Ureter (tissue), 1 donor: ENCODE measurements at places on chromosomes 13 and 19.

DNA sequence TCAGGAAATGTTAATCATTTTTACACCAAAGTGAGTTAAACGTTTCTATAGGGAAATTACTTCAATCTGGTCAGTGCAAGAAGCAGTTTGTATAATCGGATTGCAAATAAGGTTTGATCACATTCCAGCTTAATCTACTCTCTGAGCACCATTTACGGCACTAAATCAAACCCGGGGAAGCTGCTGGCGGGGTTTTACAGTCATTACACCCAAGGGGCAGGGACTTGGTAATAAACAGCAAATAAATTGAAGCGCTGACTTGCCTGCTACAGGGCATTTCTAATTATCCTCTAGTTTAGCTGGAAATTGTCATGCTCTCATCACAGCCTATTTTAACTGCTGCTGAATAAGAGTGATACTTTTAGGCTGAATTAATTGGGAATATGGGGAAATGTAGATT lies 152.1 kb upstream of the SOX21 start:
- no peak for DNase-seq

DNA sequence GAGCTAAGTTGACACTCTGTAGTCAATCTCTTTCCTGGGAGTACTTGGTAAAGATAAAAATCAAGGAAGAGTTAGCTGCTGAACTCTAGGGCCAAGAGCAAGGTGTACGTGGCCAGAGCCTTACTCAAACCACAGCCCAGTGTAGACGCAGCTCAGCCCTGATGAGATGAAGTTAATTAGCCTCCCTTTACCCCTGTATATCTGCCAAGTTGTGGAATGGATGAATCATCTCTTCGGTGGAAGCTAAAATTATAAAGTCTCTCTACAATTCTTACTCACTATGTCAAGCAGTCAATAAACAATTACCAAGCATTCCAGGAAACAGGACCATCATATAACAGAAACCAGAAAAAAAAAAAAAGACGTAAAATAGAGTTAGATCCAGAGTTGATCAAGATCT lies 146.9 kb upstream of the UFM1 start:
- no peak for DNase-seq

DNA sequence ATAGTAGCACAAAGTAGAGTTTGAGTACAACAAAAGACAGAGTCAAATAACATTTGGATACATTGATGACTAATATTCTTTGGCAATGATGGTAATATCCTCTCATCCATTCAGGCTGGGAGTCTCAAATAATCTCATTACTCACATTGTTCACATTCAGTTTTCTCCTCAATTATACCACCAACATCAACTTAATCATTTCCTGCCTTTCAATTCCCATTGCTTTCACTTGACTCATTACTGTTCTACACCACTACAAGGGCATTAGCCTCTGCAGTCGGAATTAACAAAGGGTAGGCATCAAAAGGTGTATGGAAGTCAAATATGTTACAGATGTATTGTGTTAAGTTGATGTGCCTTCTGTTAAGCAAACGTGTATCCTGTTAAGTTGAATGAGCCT lies 518.4 kb upstream of the SLITRK1 start:
- DNase-seq, result no peak

GRCh38 chr19:55649268-55650125 lies 1.5 kb downstream of the CCDC106 start:
- no peak for DNase-seq

DNA sequence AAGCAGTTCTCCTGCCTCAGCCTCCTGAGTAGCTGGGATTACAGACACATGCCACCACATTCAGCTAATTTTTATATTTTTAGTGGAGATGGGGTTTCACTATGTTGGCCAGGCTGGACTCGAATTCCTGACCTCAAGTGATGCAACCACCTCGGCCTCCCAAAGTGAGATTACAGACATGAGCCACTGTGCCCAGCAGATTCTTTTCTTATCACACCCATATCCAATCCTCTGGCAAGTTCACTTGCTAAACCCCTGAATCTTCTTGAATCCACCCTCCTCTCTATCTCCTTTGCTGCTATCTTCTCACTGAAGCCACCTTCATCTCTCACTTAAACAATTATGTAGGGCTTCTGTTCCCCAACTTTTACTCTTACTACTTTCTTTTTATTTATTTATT lies 17.5 kb downstream of the TMEM143 start:
- no peak for DNase-seq

DNA sequence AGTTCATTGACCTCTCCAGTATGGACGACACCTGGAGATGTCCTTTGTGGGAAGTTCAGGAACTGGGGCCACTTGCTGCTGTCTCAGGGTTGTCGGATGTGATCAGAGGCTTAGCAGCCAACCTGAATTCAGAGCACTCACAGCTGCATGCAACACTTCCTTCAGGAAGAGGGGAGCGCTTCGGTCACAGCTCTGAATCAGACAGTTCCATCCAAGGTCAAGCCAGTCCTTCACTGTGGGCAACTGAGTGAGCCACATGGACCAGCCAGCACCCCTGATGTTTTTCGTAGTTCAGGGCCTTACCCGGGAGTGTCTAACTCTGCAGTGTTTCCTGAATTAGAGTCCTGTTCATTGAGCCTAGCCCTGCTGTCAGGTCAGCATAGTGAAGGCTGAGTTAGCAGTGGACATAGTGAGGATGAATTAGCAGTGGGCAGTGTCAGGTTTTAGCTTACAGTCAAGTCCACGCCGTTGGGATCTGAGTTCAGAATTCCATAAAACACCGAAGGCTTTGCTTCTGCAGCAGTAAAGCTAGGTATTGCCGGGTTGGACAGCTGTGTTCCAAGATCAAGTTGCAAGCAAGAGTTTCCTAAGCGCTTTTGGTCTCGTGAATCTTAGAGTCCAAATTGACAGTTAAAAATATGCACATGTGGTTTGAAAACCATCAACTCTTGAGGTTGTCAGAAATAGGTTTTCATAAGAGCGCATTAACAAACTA lies 5.1 kb downstream of the ZNF555 start:
- DNase-seq, result no peak

GRCh38 chr19:13089139-13089856 lies 13.4 kb downstream of the LYL1 start:
- no peak for DNase-seq

GRCh38 chr19:33424181-33424580 lies 50.7 kb downstream of the CEBPG start:
- DNase-seq, result no peak

GRCh38 chr13:106681997-106682396 lies 114.1 kb upstream of the ARGLU1 start:
- DNase-seq, result no peak

- DNase-seq, result no peak
Observed at GRCh38 chr19:17063428-17063827, 11.8 kb downstream of the HAUS8 start.
